Fibroblast of the conjunctiva (primary cell): ENCODE measurements at places on chromosomes 5 and 9.

- no peak for DNase-seq
Observed at GRCh38 chr5:154612666-154613065, 134.6 kb upstream of the HAND1 start.

DNA sequence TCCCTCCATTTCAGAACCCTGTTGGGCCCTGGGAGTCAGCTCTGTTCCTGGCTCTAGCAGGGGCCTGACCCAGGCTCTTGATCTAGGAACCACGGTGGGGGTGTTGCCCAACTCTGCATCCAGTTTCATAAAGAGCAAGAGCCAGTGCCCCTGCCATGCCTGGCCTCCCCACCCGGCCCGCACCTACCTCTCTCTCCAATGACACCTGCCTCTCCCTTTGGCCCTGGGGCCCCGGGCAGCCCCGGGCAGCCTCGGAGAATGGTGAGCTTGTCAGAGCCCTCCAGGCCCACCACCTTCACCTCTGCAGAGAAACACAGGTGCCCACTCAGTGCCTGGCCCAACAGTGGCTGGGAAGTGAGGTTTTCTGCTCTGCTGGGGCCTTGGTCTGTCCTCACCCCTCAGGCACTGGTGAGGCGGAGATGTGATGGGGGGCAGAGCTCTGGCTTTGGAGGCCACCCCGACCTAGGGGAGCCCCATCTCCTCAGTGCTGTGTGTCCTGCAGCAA, 1.5 kb downstream of the FCN1 start:
- no peak for DNase-seq

GRCh38 chr5:66517351-66517750, 78.8 kb upstream of the MAST4 start:
- DNase-seq, result no peak

DNA sequence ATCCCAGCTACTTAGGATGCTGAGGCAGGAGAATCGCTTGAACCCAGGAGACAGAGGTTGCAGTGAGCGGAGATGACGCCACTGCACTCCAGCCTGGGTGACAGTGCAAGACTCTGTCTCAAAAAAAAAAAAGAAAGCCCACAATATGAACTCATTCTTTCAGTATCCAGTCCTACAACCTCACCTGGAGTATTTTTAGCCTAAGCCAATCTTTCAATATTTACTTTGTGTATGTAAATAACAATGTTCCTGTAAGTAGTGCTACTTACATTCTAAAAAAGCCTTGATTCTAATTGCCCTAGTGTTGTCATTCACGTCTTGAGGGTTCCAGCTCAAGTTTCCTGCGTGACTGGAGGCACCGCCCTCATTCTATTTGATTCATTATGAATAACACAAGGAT, 62.0 kb downstream of the BHMT start:
- no peak for DNase-seq

- DNase-seq, result no peak
Observed at GRCh38 chr5:21049901-21050300, 1061.9 kb upstream of the CDH18 start.

GRCh38 chr9:99146574-99146973, 41.7 kb downstream of the TGFBR1 start:
- DNase-seq, result no peak
